ENCODE measurements at places on chromosomes 12 and 14. TPM values are rescaled to one million over a fixed set of nuclear protein-coding genes. Genes with fewer than 3 reads are reported as not detected.

The PRR4 gene
- 1.9 TPM for polyA plus RNA-seq

The COQ6 gene
- polyA plus RNA-seq = 11.2 TPM

The FIGNL2 gene
- polyA plus RNA-seq = 0.07 TPM

The CISTR gene
- not detected for polyA plus RNA-seq

The CLEC2B gene
- polyA plus RNA-seq = 134 TPM

The ENDOU gene
- polyA plus RNA-seq = not detected

The SLC10A1 gene
- 0.09 TPM for polyA plus RNA-seq

The CD69 gene
- polyA plus RNA-seq = 240 TPM

The ANG gene
- polyA plus RNA-seq = not detected

The TMCC3 gene
- polyA plus RNA-seq = 15.2 TPM

The A2M gene
- polyA plus RNA-seq = 1.5 TPM
